IMR-90 (cell line): ENCODE measurements at places on chromosomes 13 and 19. TPM values are rescaled to one million over a fixed set of nuclear protein-coding genes. Genes with fewer than 3 reads are reported as not detected.

DNA sequence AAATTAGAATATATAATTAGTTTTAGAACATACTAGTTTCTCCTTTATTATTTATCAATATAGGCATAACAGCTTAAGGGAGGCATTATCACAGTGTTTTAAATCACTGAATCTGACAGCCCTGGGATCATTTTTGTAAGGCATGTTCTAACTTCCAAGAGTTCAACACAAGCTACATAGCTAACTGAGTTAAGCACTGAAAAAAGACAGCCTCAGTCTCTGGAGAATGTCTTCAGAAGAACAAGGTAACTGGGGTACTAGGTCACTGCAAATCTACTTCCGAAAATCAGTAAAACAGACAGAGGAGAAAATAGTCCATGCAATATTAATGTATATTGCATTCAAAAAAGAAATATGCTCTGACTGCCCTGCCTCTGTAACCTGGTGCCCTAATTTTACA lies 502.1 kb downstream of the RFC3 start:
- DNase-seq, result no peak

The KLK4 gene
- total RNA-seq, result not detected in 2 replicates

DNA sequence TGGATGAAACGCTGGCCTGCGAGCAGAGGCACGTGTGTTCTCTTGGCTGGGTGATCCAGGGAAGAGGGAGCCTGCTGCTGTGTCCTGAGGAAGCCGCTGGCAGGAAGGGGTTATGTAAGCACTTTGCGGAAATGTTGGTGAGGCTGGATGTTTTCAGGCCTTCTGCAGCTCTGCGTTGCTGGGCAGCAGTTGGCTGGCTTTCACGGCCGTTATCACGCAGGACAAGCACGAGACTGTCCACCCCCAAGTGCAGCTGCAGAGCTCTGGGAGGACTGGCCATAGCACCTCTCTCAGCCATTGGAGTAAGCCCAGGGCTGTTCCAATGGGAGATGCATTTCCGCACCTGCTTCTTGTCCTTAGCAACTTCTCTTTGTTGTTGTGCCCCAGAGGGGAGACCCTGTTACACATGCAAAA lies 146.9 kb upstream of the SOX21 start:
- peak; percentile 5 for DNase-seq

The APOC4 gene
- not detected in 2 replicates for total RNA-seq

DNA sequence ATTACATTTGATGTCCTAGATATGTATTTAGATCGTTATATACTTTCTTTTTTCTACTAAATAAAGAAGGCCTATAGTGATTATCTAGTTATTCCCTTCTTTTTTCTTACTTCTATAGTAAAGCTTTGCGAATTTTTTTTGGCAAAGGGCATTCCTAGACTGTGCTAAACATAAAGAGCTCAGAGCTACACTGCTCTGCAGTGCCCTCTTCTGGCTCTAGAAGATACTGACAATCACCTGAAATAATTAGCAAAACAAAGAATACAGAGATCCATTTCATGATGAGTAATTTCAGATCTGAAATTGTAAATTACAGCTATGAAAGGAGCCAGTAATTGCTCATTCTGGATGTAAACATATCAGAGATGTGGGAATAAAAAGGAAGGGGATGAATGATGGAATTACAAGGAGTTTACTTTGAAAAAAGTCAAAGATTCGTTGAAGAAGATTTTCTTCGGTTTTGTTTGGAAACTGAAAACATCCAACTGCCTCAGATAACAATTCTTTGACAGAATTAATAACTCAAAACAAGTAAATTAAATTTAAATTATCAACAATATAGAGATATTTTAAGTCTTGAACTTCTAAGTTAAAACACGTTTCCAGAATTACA lies 288.5 kb downstream of the NALCN start:
- DNase-seq, result peak; percentile 53

The CEACAM3 gene
- not detected in 2 replicates for total RNA-seq
